ENCODE measurements at places on chromosomes 16 and 17.

DNA sequence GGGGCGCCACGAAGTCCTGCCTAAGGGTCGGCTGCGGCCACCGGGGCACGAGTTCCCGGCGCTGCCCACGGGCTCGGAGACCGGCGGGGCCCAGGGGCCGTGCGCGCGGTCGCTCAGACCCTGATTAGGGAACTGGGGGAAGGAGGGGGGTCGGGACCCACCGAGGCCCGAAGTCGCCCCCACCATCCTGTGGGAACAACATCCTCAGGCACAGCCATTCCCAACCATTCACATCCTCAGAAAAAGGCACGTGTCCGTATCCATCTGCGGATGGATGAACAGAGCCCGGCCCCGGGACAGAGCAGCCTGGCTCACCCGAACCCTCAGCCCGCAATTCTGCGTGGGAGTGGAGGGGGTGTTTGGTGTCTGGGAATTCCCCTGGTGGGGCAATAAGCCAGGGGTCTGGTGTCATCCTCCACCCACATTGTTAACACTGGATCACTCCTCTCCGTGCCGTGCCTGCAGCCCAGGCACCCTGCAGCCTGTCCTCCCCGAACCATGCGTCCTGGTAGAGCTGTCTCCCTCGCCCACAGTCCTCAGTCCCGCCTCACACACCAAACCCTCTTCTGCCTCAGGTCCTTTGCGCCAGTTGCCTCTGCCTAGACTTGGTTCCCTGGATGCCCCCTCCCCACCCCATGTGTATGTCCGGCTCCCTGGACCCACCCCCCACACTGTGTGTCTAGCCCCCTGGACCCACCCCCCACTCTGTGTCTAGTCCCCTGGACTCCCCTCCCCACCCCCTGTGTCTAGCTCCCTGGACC lies 789 bp upstream of the CCDC57 start:
- peak; percentile 53 for DNase-seq

DNA sequence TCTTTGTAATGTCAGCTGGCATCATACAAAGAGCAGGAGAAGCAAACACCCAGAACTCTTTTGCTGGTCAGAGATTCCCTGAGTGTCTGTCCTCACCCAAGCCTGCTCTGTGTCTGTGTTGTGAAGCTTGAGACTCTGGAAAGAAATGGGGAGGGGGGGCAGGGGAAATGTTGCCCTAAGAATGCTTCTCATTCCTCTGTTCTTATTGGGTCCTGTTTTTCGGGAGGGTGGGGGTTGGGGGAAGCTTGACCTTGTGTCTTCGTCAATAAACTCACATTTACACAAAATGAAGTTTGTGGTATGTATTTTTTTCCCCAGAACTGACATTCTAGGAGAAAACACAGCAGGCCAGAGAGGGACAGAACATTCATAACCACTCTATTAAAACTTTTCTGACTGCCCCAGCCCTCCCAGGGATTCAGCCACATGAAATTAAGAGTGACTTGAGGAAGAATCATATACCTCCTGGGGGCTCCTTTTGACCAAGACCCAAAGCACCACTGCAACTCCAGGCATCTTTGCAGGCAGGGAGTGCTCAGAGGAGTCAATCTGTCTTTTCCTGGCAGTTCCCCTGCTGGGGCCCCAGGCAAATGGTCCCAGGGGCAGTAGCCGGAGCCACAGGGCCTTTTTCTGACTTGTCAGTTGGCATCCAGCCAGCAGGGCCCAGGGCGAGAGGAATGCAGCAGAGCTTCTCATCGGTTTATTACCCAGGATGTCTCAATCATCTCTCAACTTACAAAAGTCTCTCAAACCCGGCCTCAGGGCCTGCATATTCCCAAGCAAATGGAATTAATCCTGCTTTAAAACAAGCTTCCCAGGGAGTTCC lies 5.1 kb upstream of the RASL10B start:
- DNase-seq, result peak; percentile 58

- no peak for DNase-seq
Observed at GRCh38 chr17:37828651-37829124, 83.8 kb upstream of the HNF1B start.

DNA sequence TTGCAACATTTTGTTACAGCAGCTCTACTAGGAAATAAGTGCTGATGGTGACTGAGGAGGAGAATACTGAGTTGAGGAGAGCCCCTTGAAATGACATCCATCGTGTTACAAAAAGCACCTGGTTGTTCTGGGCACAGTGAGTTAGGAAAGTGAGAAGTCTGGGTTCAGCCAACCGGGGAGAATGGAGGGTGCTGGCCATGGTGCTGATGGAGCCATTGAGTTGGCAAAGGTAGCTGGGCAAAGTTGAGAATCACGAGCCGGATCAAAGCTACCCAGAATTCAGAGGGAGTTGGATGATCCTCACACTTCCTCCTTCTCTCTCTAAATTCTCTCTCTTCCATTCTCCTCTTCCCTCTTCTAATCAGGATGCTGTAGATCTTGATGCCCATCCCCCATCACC lies 35.0 kb upstream of the ASIC2 start:
- DNase-seq, result no peak

DNA sequence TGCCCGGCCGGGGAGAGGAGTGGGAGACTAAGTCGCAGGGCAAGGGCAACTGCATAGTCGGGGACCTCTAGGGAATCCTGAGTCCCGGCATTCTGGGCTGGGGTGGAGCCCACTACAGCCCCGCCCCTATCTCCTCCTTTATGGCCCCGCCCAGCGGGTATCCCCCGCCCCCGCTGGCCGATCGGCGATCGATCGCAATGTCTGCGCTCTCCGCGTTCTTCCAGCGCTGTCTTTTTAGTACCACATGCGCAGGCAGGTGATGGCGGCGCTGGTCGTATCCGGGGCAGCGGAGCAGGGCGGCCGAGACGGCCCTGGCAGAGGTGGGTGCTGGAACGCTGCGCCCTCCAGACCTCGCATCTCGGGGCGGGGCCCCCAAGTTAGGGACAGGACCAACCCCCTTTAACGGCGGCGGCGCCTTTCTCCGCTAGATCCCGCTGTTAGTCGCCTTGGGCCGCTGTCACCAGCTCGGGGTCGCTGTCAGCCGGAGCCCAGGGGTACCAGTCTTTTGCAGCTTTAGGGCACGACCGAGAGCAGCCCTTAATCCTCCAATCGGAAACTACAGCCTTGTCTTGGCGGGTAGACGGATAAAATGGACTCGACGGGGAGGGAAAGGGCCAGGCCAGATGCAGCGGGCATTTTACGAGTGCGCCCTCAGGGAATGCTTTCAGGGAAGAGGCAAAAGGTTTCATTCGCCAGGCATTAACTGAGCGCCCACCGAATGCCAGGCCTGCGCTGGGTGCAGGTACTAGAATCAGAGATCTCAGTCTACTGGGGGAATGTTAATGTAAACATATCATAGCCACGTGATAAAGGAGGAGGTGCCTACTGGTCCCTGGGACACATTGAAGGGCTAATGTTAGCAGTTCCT lies at the start of gene DPH1:
DPH1 (plus strand) TSS at position 243 of the 868 bp plus-strand sequence; CDS start at position 260, 17 bp downstream.
- DNase-seq, result peak; percentile 85

- no peak for DNase-seq
Observed at GRCh38 chr16:11409398-11409797, 64.1 kb downstream of the RMI2 start.

GRCh38 chr17:41734139-41734948 lies at the start of gene HAP1:
TSS of gene HAP1 (minus strand) at chr17:41734643. CDS start at chr17:41734634, 9 bp downstream.
- no peak for DNase-seq

- peak; percentile 40 for DNase-seq
Observed at GRCh38 chr16:72963533-72964315, 84.2 kb downstream of the ZFHX3 start.

- no peak for DNase-seq
Observed at GRCh38 chr17:58267347-58268324, 13.1 kb downstream of the MPO start.

GRCh38 chr17:32903774-32904673 lies 23.9 kb upstream of the TMEM98 start:
- DNase-seq, result no peak

- DNase-seq, result no peak
Observed at GRCh38 chr16:55418586-55418985, 60.4 kb upstream of the MMP2 start.

DNA sequence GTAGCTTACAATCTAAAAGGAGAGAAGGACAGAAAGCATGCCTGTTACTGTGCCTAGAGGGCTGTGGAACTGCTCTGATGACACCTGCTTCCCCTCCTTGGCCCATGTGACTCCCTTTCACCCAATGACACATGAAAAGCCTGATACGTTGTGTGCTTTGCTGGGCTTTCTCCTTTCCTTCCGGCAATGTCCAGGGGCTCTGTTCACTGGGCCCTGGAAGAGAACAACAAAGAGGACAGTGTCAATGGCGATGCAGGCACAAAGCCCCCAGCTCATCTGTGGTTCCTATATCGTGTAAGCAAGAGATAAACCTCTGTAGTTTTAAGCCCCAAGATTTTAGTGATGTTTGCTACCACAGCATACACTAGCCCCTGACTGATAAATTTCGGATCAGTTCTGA lies 306.1 kb downstream of the ABCC12 start:
- DNase-seq, result no peak

- DNase-seq, result no peak
Observed at GRCh38 chr16:81138831-81139557, 42.8 kb upstream of the GCSH start.

DNA sequence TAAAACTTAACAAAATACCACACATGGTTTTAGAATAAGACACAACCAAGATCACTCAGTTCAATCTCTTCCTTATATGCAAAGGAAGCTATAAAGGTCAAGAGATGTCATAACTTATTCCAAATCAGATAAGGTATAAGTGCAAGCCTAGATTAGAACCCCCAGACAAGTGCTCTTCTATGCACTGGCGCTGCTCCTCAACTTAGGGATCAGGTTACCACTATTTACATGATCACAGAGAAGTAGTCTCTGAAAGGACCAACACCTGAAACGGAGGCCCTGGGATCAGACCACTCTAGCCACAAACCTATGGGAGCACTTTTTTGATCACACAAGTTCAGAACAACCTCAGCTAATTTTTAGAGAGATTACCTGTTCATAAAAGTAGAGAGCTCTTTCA lies 16.6 kb downstream of the COPS3 start:
- no peak for DNase-seq

- DNase-seq, result no peak
Observed at GRCh38 chr16:87195161-87195560, 122.0 kb downstream of the C16orf95 start.

GRCh38 chr16:89511374-89511773 lies 3.2 kb downstream of the SPG7 start:
- no peak for DNase-seq

GRCh38 chr17:42772945-42773289 lies 332 bp upstream of the VPS25 start:
- no peak for DNase-seq

GRCh38 chr16:46848768-46849764 lies 18.1 kb upstream of the C16orf87 start:
- no peak for DNase-seq

DNA sequence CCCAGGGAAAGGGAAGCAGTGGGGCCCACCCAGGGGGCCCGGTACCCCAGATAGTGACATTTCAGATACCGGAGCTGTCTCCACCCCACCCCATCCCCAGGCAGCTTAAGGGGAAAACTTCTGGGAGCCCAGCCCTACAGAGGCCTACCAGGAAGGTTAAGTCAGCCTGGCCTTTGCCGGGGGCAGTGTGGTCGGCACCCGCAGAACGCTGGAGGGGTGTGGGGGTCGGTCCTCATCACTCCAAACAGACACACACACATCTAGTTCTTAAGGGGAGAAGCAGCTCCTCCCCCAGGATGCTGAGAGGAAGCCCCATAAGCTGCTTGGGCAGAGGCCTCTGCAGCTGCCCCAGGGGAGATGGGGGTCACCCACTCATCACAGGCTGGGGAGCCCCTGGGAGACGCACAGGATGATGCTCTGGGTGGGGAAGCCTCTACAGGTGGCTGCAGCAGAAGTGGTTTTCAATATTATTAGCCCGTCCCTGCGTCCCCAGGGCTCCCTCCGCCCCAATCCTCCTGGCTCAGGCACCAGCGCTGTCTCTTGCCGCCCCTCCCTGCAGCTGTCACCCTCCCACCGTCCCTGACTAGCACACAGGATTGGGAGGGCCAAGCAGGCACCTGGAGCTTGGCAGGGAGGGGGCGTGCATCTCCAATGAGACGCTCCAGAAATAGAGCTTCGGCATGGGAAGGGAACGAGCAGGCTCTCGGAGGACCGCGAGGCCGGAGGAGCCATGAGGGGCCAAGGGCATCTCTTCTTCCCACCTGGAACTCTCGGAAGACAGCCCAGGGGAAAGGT lies 1.4 kb upstream of the ABR start:
- no peak for DNase-seq

- DNase-seq, result no peak
Observed at GRCh38 chr17:11031787-11032186, 193.9 kb upstream of the PIRT start.

- DNase-seq, result peak; percentile 79
Observed at GRCh38 chr17:50931144-50931908, 65.2 kb upstream of the TOB1 start.

GRCh38 chr16:27752241-27752640 lies 202.3 kb downstream of the KATNIP start:
- DNase-seq, result no peak

- DNase-seq, result no peak
Observed at GRCh38 chr17:40323391-40324381, 14.7 kb downstream of the RARA start.

DNA sequence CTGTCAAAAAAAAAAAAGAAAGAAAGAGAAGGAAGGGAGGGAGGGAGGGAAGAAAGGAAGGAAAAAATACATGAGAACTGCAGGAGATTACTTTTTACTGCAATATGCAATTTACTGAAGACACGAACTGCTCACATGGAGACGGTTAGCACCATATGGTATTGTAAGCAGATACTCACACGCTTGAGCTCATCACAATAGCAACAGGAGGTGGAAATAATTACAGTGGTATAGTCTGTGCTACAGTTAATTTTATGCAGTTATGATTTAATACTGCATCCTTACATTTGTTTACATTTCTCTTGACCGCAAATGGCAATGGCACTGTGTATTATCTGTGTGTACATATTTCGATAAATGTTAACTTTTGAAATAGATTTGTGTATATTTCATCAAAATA lies 21.4 kb upstream of the SLC46A1 start:
- DNase-seq, result no peak

- DNase-seq, result no peak
Observed at GRCh38 chr16:23562505-23562904, 5.0 kb downstream of the UBFD1 start.

- DNase-seq, result no peak
Observed at GRCh38 chr16:47045459-47045858, 72.0 kb upstream of the DNAJA2 start.

DNA sequence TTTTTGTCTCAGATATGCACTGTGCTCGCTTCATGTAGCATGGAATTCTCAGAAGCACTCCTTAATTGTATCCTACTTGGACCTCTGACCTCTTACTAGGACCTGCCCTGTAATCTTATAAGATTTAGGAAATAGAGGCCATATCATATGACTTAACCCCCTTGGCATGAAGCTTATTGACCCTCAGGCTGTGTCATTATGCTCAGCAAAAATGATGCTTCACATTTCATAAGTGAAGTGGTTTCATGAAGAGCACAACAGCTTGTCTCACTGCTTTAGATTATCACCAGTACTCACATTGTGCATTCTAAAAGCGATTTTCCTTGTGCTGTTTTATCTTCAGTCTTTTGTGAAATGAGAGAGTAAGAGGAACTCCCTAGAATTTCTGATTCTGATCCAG lies 6.4 kb downstream of the PHKB start:
- no peak for DNase-seq

GRCh38 chr16:11700264-11701029 lies 32.2 kb downstream of the SNN start:
- DNase-seq, result no peak

Data from amniotic stem cell (primary cell).